NCI-H510A treated with DMSO at 0.1 percent for 48 hours (cell line): ENCODE measurements at places on chromosomes 12 and 14.

GRCh38 chr12:12086362-12086761, 15.6 kb downstream of the BCL2L14 start:
- DNase-seq = no peak

- DNase-seq = no peak
These were observed 2.7 kb downstream of the ITGB7 start for GRCh38 chr12:53204351-53204750.

GRCh38 chr12:52346593-52346992, 20.7 kb downstream of the KRT85 start:
- no peak for DNase-seq

- no peak for DNase-seq
These were observed 365 bp downstream of the ING4 start for GRCh38 chr12:6662602-6662905.

DNA sequence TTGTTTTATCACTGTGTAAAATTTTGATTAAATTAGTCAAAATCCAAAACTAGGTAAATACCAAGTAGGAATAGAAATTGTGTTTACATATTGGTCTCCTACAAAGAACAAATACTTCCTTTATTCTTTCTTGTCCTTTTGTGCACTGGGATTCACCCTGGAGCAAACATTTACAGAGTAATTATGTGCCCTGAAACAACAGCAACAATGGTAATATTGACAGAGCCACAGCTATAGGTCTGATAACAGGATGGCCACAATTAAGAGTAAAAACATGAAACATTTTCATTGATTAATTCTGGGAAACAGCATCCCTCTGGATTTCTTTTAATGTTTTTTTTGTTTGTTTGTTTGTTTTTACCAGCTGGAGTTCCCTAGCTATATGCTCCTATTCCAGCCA, 61.2 kb downstream of the SLC38A6 start:
- peak; percentile 62 for DNase-seq

- DNase-seq = no peak
These were observed 210.9 kb upstream of the ARID2 start for GRCh38 chr12:45518291-45519235.

DNA sequence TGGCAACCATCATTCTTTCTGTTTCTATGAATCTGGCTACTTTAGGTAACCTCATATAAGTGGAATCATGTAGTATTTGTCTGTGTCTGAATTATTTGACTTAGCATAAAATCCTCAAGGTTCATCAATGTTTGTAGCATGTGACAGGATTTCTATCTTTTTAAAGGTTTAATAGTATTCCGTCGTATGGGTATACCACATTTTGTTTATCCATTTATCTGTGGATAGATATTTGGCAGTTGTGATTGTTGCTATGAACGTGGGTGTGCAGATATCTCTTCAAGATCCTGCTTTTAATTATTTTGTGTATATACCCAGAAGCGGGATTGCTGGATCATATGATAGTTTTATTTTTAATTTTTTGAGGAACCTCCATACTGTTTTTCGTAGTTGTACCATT, 421.7 kb downstream of the PCNX1 start:
- no peak for DNase-seq

GRCh38 chr14:79050787-79051727, 880.9 kb downstream of the NRXN3 start:
- no peak for DNase-seq

GRCh38 chr14:33618361-33619105, 332.3 kb downstream of the EGLN3 start:
- no peak for DNase-seq

DNA sequence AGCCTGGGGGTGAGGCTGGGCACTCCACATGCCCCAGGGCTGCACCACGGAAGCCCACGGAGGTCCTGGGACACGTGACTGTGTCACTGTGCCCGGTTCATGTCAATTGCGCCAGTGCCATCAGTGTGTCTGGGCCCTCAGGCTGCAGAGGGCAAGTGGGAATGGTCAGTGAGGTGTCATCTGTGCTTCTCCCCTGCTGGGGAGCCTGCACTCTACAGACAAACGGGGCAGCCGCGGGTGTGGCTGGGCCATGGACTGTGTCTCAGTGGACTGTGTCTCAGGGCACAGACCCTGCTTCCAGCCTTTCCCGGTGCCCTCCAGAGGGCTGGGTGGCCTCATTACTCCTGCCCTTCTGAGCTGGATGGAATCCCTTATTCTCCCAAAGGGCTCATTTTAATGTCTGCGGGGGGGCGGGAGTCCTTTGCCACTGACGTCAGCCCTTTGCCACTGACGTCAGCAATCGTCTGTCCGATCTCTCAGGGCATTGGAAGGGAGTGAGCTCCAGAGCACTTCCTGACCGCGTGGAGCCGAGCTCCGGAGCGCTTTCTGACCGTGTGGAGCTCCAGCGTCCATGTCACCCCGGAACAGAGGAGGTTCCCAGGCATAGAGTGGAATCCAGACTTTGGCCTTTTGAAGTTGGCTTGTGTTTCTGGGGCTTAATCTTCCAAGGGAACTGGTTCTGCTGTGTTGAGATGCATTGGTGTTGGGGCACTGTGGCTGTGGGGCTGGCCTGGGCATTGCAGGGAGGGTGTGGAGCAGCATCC, 72.4 kb downstream of the ADGRD1 start:
- DNase-seq = no peak

GRCh38 chr14:73842201-73842600, 9.4 kb upstream of the PTGR2 start:
- DNase-seq = no peak

- no peak for DNase-seq
These were observed 135.9 kb downstream of the KTN1 start for GRCh38 chr14:55715889-55716288.

GRCh38 chr14:91282954-91283645, 38.6 kb upstream of the GPR68 start:
- DNase-seq = no peak

GRCh38 chr12:47742253-47742825, 16.3 kb downstream of the RAPGEF3 start:
- DNase-seq = no peak

- DNase-seq = peak; percentile 35
These were observed 8.5 kb upstream of the ERP27 start for GRCh38 chr12:14946861-14947260.
